AG04450 (cell line): ENCODE measurements at places on chromosomes 16 and 17.

DNA sequence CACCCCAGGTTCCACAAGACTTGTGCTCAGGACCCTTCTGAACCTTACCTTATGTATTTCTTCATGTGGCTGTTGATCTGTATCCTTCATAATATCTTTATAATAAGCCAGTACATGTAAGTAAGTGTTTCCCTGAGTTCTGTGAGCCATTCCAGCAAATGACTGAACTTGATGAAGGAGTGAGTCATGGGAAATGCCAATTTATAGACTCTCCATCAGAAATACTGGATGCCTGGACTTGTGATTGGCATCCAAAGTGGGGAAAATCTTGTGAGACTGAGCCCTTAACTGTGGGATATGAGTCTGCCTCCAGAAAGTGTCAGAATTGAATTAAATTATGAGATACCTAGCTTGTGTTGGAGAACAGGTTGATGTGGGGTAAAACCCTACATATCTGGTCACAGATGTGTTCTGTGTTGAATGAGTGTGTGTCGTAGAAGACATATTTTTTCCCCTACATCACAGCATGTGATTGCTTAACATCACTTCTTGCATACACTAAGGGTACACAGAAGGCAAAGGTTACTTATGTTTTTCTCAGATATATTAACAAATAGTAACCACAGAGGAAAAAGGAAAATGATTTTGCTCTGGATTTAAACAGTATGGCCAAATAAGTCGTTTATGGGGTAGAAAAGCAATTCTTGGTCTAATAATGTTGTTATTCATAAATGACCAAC lies 70.2 kb upstream of the NETO2 start:
- no peak for DNase-seq

DNA sequence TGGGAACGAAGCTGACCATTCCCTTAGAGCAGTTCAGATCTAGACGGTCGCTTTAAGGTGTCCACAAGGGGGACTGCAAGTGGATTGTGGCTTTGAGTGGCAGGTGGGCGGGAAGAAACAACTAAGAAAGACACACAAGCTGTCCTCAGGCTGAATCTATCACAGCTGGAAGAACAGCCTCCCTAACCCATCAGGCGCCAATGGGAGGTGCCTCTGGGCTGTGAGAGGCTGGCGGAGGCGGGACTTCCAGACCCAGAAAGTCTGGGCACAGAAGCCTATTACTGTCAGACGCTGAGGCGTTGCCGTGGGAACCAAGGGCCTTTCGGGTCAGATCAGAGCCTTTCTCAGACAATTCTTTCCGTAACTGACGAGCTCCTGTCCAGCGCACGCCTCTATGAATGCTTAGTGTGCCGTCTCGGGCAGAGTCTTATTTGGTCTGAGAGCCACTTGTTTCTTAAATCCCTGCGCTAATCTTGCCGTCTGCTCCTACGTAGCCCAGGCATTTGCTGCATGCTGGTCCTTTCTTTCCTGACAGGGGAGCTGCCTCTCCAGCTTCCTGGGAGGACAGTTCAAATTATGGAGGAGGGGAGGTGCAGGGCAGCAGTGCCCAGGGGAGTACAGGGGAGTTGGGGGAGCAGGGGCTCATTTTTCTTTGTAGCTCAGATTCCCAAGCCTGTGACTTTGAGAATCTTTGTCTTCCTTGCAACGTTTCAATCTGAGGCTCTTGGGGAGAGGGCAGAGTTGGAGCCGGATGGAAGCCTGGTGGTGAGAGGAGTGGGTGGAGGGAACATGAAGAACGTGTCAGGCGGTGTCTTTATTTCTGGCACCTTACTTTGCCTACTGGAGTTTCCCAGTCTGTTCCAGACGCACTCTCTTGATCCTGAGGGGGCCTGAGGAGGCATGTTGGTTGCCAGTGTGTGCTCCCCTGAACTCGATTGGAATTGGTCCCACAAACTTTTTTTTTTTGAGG lies 618.7 kb downstream of the KCNJ18 start:
- no peak for DNase-seq

DNA sequence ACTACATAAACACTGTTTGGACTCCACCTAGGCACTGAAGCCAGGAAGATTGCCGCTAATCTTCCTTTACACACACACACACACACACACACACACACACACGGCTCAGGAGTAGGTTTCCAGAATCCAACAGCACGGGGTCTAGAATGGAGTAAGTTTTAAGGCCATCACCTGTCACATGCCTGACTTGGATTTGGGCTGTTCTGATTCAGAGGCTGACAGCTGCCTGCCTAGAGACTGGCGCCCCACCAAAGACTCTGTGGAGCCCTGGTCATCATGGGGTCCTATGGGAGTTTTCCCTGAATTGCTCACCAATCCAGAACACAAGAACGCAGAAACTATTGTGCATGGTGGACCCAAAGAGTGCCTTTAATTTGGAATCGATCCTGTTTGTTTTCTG lies 10.9 kb downstream of the CDRT4 start:
- DNase-seq, result no peak

GRCh38 chr17:57838857-57839570 lies 10.8 kb downstream of the MRPS23 start:
- no peak for DNase-seq

DNA sequence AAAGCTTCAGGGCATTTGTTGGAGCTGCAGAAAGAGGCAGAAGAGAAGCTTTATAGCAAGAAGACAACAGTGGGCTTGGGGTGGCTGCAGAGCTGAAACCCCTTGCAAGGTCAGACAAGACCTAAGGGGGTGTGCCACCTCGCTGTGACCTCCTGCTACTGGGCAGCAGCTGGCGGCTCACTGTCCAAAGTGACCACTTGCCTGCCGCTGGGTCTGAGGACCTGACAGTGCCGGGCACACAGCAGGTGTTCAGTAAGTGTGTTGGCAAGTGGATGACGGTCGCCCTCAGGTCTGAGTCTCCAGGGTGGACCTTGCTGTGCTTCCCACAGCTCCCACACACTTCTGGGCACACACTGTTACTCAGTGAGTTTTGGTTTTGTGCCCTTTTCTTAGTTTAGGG lies 336.5 kb downstream of the C16orf95 start:
- DNase-seq, result no peak

DNA sequence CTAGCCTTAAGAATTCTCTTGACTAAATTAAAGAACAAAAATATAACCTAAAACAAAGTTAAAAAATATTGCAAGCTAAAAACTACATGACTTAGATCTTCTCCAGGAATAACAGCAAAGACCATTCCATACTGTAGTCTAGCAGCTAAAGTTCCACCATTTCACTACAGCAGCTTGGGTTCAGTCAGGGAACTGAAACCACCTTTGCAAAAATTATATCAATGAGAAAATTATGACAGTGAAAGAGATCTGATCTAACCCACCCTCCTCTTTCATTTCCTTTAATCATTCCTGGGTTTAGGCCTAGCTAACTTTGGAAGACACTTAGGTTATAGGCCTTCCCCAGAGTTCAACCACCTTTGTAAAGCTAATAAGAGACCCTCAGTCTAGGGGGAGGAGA lies 36.3 kb upstream of the NOS2 start:
- no peak for DNase-seq

DNA sequence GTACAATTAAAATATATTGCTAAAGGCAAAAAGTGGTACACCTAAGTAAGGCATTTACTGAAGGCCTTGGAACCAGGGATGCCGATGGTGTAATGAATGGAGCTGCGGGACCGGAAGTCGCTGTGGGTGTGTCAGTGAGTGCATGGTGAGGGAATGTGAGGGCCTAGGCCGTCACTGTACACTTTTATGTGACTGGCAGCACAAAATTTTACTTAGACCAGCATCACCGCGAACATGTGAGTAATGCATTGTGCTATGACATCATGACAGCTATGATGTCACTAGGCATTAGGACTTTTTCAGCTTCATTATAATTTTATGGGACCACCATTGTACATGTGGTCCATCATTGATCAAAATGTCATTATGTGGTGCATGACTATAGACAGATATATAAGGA lies 14.7 kb downstream of the ALOX15B start:
- no peak for DNase-seq

- DNase-seq, result no peak
These were observed 288.3 kb upstream of the TNRC6C start for GRCh38 chr17:77670173-77670572.

- DNase-seq, result no peak
These were observed 30.5 kb downstream of the TMEM98 start for GRCh38 chr17:32958418-32958817.

DNA sequence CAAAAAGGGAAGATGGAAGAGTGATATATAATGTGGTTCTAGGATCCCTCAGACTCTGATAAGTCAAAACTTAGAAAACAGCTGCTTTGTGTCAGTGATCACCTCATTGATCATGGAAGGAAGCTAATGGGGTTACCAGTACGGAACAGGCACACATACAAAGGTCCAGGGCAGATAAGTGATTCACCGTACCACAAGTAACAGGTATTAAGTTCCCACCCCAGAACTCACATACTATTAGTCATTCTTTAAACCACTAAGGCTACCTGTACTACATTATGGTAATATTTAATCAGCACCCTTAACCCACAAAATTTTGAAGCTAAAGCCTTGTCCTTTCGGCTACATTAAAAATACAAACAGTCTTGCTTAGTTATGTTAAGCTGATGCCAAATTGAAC lies 17.4 kb downstream of the RNF43 start:
- no peak for DNase-seq

DNA sequence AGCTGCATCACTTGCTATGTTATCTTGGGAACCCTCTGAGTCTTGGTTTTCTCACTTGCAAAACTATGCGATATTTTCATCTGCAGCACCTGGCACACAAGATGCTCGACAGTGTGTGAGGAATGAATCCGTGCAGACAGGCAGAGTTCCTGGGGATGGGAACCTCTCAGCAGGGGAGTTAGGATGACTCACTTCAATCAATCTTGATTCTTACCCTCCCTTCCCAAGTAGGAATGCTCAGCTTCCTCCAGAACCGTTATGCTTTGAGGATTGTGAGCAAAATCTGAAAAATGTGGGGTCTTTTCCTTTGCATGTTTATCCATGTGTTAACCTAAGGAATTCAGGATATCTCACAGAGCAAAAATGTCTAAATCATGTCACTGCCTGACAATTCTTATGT lies 68.9 kb upstream of the HNF1B start:
- DNase-seq, result peak; percentile 97

DNA sequence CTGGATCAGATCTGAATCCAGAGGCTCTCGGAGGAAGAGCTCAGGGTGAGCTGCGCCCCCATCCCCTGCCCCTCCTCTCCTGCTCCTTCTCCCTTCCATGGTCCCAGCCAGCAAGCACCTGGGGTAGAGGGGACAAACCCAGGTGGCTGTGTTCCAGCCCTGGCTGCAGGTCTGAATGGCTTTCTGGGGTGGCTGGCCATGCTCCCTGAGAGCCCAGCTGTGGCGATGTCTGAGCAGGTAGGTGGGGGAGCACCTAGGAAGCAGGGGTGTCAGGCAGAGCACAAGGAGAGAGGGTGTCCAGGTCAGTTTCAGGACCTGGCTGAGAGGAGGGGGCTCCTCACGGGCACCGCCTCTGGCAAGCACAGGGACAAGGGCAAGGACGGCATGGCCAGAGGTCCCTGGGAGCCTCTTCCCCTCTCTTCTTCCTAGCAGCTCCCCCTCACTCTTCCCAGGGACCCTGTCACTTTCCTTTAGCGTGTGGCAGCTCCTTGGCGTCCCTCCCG lies 310.0 kb downstream of the SEC14L1 start:
- no peak for DNase-seq

DNA sequence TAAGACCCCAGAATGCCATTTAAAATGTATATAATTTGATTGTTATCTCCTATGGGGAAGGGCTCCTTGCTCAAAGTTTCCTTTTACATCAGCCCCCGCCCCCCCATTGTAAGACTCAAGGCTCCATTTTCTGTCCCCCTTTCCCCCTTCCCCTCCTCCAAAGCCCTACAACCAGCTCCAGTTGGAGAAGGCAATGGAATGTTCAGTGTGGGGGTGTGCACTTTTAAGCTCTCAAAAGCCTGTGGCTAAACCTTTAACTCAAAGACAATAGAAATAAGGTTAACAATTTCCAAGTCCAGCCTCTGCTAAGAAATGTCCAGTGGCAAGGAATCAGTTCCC lies 114.7 kb downstream of the NOG start:
- no peak for DNase-seq

- DNase-seq, result peak; percentile 10
These were observed at the start of gene CSNK2A2 for GRCh38 chr16:58198022-58198683. Gene CSNK2A2, minus strand, starts transcription at chr16:58198106. Its CDS starts 370 bp downstream, at chr16:58197736.

DNA sequence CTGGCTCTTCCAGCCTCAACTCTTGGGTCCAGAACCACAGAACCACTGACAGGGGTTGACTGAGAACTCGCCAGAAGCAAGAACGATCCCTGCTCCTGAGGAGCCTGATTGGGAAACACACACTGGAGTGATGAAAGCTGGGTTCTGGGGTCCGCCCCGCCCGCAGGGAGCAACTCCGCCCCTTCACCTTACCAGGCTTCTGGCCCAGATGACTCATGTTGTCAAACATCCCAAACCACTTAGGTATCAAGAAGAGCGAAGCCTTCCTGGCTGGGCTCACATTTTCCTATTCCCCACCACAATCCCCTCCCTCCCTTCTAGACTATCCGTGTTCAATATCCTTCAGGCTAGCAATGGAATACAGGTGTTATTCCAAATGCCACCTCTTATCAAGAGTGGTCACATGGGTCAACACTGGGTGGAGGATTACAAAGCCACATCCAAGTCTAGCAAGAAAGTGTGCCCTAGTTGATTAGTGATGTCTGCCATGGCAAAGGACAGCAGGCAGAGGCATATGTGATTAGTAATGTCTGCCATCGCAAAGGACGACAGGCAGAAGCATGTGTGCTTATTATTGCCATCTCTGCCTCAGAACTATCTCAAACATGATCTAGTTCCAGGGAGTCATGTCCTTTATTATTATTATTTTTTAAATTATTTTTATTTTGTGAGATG lies 70.5 kb downstream of the TIMM22 start:
- no peak for DNase-seq

DNA sequence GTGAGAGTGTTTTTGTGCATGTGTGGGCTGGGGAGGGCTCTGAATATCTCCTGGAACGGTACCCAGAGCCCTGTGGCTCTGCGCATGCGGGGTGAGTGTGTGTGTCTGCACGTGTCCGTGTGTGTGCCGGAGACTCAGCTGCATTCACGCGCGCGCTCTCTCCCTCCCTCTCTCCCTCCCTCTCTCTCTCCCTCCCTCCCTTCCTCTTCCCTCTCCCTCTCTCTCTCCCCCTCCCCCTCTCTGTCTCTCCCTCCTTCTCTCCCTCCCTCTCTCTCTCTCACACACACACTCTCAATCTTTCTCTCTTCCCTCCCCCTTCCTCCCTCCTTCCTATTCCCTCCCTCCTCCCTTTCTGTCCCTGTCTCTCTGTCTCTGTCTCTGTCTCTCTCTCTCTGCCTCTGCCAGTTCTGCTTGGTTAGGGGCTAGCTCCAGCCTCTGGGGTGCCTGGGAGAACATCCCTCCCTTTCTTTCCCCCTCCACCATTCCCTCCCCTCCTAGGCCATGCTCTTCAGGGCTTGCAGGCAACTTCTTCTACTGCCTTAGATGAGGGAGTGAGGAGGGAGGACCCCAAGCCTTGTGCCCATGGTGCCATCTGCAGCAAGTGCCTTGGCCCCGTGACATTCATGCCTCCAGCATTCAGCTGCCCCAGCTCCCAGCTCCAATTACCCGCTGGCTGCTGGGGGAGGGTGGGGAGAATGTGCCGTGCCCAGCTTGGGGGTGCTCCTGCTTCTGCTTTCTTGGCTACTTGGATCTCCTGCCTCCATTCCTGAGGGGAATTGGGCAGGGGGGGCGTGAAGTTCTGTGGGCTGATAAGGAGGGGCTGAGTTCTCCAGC lies 6.4 kb downstream of the THRA start:
- peak; percentile 64 for DNase-seq
